CD8-positive, alpha-beta memory T cell (primary cell): ENCODE measurements at places on chromosomes 5 and 9. TPM values are rescaled to one million over a fixed set of nuclear protein-coding genes. Genes with fewer than 3 reads are reported as not detected.

- no peak for DNase-seq
Observed at GRCh38 chr9:120778758-120779157, 14.5 kb downstream of the FBXW2 start.

Gene CDH9
- not detected for total RNA-seq

Gene ICE1
- 41.7 TPM for total RNA-seq

DNA sequence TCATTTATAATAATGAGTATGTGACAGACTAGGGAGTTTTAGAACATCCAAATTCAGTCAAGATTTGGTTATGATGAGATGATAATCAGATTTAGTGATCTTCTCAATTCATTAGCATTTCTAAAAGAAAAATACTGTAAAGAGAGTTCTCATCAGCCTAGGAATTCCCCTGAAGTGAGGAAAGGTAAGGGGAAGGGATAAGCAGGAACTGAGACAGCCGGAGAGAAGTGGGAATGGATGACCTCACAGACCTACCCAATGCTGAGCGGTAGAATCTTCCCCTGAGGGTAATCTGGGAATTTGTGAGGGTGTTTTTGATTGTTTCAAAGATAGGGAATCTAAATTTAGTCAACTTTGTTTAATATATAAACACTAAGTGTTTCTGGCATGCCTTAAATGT lies 16.7 kb upstream of the GPBP1 start:
- DNase-seq = no peak

Gene PURA
- total RNA-seq = 14.8 TPM

Gene FOXD4L5
- 0.09 TPM for total RNA-seq

GRCh38 chr5:17989567-17990563 lies 355.6 kb downstream of the TAF11L14 start:
- no peak for DNase-seq

DNA sequence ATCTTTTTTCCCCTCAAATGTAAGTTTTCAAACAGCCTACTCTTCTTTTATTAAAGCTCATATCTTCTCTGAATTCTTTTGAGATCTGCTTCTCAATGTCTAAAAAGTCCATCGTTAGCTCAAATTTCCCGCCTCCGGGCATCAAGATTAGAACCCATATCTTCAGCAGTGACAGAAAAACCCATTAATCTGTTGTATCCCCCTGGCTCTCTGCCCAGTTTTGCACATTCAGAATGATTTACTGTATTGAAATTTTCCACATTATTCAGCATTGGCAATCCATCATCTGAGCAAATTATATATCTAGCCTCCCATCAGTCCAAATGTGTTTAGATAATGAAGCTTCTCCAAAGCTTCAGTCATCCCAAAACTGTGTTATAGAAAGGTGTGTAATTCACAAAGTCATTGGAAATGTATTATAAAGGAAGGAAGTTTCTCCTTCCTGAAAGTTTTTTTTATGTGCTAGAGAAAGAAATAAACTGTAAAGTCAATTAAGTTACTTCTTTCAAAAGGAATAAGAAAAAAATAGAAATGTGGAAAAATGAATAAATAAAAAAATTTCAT lies 849.9 kb downstream of the MAT2B start:
- no peak for DNase-seq

Gene PCDHGB5
- 0.22 TPM for total RNA-seq
